Right hindlimb (tissue), 1 donor: ENCODE measurements at places on chromosomes 5 and 9.

DNA sequence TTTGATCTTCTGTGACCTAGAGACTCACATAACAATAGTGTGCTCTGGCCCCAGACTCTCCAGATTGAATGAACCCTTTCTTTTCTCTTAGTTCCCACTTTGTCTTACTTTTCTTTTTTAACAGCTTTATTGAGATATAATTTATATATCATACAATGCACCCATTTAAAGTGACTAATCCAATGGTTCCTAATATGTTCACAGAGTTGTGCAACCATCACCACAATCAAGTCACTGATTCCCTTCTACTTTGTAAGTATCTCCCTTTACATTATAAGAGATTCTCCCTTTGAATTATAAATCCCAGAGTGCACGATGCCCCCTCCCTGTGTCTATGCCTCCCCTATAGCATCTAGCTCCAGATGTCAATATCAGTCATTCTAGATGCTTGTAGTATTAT, 172.4 kb downstream of the HINT1 start:
- DNase-seq: no peak

- no peak for DNase-seq
Measured at GRCh38 chr5:78557601-78558000, 91.0 kb downstream of the LHFPL2 start.

DNA sequence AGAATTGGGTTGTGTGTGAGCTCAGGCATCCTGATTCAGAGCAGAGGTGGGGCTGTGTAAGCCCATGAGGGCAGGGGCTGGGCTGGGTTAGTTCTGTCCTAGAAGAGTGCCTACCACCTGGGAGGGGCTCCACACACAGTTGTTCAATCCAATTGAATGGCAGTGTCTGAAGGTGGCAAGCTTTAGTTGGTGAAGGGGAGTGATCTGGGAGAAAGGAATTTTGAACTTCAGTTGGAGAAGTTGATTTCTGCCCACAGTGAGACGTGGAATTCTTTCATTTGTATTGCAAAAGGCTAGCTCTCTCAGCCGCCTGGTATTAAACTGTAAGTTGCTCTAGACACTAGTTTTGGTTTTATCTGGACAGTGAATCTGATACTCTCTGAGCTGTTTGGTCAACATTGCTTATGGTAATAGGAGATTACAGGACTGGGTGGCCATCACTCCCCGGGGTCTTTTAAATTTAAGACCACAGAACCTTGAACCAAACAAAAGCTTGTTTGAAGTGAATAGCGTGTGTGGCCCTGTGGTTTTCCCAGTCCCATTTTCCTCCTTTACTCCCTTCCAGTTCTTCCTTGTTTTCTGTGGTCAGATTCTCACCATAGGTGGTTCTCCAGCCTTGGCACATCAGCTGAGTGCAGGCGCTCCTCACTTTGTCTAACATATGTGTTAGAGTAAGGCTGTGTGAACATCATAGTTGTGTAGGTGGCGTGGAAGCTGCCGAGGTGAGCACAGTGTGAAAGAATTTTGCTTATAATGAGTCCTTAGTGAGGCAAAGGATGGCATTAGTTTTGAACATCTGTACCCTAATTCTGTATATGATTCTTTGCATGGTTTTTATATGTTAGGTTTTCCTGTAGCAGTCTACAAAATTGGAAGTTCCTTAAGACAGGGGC, 78.0 kb downstream of the ARHGAP26 start:
- DNase-seq: no peak

DNA sequence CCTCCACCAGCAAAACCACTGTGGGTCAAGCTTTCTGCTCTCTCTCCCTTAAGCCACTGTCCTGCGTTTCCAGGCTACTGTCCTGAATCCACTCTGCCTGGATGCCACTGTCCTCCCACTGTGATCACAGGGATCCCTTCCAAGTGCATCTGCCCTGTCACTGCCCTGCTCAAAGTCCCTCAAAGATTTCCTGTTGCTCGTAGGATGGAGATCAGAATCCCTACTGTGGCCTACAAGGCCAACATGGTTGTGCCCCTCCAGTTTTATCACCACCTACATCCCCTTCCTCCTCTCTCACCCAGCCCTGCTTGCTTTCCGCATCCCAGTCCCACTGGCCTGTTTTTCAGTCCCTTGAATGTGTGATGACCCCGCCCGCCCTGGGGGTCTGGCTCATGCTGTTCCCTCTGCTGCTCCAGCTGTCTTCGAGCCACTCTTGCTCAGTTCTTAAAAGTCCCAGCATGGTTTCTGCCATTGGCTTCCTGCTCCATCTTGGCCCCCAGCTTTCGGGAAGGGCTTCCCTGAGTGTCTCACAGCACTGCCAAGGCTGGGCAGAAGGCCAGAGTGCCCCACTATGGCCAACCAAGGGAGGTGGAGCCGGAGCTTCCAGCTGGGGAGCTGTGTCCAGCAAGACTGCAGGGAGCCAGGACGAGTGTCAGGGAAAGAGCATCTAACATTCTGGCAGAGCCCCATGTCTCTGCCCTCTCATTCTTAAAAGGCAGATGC, 12.9 kb upstream of the FRRS1L start:
- no peak for DNase-seq

GRCh38 chr9:113543296-113543981, 79.9 kb downstream of the RGS3 start:
- DNase-seq: no peak

GRCh38 chr9:24545285-24545684, 412 bp downstream of the IZUMO3 start:
- no peak for DNase-seq

DNA sequence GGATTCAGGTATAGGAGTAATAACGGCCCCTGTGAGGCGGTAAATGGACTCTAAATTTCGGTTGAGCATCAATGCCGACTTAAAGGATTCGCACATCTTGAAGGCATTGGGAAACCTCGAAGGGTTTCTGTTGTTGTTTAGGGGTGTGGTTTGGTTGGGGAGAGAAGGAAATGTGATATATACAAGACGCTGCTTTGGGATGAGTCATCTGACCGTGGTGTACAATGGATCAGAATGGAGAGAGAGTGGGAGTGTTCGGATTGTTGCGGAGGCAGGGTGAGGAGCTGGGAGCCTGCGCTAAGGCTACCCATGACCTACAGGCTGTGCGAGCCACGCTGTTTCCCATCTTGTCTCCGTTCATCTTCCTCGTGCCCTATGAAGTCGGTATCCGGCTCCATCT, 60.4 kb upstream of the ERCC6L2 start:
- no peak for DNase-seq

GRCh38 chr5:37396352-37396751, 17.2 kb downstream of the WDR70 start:
- no peak for DNase-seq

- no peak for DNase-seq
Measured at GRCh38 chr9:18778846-18779245, 254.2 kb downstream of the SAXO1 start.

DNA sequence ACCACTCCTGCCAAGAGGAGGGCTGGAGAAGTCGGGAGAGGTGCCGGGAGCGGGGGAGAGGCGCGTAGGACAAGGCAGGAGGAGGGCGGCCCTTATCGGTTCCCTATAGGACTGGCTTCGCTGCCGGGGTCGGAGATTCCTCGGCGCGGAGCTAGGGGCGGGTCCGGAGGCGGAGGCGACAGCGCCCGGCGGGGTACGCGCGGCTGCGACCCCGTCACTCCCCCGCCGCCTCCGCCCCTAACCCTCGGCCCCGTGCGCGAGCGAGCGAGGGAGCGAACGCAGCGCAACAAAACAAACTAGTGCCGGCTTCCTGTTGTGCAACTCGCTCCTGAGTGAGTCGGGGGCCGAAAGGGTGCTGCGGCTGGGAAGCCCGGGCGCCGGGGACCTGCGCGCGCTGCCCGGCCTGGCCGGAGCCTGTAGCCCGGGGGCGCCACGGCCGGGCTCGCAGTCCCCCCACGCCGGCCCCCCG, 2.0 kb downstream of the GLIS3 start:
- peak; percentile 66 for DNase-seq

DNA sequence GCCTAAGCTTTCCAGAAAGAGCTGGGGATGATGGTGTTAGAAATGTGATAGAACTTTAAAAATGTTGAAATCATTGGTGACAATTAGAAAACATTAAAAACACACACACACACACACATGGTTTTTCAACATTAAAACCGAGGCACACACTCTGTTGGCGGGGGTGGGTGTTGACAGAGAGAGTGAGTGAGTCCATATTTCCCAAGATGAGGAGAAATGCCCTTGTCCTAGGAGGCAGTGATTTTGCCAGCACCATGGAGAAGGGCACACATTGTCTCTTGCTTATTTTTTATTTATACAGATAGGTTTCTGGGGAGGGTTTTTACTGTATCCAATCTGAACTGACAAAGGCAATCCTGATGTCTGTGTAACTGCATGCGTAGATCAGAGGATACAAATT, 152.5 kb downstream of the INSYN2B start:
- no peak for DNase-seq

GRCh38 chr5:166724284-166724683, 1567.2 kb upstream of the WWC1 start:
- DNase-seq: peak; percentile 26

- DNase-seq: no peak
Measured at GRCh38 chr5:53067641-53068040, 41.9 kb downstream of the MOCS2 start.

- no peak for DNase-seq
Measured at GRCh38 chr5:76040806-76041205, 42.4 kb upstream of the SV2C start.

DNA sequence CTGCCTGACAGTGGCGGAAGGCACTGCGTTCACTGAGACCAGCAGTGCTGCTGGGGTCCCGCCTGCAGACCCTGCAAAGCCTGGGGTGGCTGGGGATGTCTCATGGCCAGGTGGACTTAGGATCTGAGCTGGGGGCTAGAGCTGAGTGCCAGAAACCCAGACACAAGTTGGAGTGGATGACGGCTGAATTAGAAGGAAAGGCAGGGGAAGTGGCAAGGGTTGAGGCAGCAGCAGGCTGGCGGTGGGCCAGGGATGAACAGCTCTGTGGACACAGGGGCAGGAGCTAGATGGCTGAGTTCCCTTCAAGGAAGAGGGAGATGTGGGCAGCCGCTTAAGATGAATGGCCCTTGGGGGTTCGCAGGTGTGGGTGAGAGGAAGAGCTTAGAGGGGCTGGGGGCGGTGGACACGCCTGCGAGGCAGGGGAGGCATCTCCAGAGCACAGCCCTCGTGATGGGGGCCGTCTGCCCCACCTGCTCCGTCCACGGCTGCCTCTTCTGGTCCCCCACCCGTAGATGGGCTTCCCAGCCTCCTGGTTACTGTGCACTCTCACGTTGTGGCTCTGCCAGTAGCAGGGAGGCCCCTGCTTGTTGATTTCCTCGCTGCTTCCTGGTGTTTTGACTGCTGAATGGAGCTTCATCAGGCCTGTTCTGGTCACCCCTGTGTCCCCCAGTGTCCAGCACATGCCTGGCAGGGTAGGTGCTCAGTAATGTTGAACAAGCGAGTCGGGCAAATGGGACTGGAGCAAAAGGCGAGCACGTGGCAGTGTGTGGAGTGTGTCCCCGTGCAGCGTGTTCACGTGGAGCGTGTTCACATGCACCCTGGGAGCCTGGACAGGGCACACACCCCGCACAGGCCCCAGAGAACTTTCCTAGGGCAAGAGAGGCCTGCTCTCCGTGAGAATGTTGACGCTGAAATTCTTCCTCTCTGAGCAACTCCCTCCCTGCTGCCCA, 168.2 kb downstream of the CACNA1B start:
- no peak for DNase-seq

GRCh38 chr5:133292300-133292699, 240.5 kb downstream of the HSPA4 start:
- DNase-seq: no peak

DNA sequence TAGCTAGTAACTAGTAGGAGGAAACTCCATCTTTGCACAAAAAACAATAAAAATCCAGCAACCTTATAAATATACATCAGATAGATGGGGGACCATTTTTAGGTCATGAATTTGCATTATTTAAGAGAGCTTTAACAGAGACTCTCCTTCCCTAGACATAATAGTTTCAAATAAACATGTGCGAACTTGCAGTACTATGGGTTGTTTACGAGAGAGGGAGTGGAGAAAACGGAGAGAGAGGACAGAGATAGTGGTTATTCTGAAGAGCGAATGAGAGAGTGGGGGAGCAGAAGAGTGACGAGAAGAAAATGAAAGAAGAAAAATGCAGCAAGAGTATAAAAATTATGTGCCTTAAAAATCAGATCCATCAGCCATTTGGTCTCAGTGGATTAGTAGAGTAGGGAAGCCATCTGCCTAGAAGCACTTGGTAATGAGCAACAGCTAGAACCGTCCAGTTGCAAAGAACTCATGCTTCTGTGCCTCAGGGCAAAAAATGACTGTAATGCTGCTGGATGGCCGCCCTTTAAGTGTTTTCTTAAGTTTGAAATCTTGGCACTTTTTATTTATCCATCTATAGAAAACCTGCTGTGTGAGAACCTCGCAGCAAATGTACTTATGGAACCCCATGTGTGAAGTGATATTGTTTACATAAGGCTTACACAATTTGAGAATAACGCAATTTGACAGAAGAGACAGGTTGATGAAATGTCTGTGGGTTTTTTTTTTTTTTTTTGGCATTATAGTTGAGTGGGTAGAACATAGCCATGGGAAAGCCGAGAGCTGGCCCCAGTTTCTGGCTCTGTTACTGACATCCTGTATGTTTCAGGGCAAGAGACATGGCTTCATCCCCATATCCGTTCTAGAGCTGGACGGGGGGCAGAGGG, 95.6 kb upstream of the ZNF608 start:
- DNase-seq: no peak

GRCh38 chr5:83337453-83338035, 134.0 kb upstream of the VCAN start:
- DNase-seq: no peak

DNA sequence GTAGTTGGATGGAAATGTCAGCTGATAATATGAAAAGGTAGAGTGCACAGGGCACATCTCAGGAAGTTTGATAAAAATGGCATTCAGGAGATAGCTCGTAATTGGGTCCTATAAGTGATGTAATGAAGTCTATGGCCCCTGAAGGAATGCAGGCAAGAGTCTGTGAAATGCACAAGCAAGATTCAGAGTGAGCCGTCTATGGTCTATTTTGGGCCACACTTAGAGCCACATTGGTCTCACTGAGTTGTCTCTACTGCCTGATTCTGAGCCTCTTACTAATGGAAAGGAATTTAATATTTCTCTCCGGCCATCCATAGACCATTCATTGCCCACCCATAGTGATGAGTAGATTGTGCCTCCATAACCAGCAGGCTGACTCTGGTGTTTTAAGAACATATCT, 111.3 kb upstream of the KCNN2 start:
- DNase-seq: no peak

- no peak for DNase-seq
Measured at GRCh38 chr5:65034029-65034812, 265.5 kb downstream of the CWC27 start.

GRCh38 chr5:178284093-178284675, 51.6 kb upstream of the PHYKPL start:
- DNase-seq: no peak

DNA sequence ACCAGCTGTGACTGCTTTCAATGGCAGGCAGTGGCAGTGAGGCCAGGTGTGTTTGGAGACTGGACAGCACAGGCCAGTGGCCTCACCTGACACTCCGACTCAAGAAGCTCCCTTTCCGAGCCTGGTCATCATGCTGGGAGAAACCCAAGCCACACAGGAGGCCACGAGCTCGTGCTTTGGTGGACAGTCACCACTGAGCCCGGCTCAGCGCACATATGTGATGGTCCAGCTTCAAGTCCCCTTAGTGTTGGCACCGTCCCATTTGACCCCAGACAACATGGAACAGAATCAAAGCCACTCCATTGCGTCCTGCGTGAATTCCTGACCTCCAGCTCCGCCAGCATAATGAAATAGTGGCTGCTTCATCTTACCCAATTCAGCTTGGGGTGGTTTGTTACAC, 64.0 kb upstream of the PPP1R26 start:
- DNase-seq: no peak
